Naive thymus-derived CD8-positive, alpha-beta T cell (primary cell): ENCODE measurements at places on chromosomes 3 and 15. TPM values are rescaled to one million over a fixed set of nuclear protein-coding genes. Genes with fewer than 3 reads are reported as not detected.

- no peak for DNase-seq
These were observed 10.3 kb upstream of the STAB1 start for GRCh38 chr3:52484680-52485461.

GRCh38 chr3:169227911-169228310, 435.6 kb downstream of the MECOM start:
- DNase-seq, result no peak

DNA sequence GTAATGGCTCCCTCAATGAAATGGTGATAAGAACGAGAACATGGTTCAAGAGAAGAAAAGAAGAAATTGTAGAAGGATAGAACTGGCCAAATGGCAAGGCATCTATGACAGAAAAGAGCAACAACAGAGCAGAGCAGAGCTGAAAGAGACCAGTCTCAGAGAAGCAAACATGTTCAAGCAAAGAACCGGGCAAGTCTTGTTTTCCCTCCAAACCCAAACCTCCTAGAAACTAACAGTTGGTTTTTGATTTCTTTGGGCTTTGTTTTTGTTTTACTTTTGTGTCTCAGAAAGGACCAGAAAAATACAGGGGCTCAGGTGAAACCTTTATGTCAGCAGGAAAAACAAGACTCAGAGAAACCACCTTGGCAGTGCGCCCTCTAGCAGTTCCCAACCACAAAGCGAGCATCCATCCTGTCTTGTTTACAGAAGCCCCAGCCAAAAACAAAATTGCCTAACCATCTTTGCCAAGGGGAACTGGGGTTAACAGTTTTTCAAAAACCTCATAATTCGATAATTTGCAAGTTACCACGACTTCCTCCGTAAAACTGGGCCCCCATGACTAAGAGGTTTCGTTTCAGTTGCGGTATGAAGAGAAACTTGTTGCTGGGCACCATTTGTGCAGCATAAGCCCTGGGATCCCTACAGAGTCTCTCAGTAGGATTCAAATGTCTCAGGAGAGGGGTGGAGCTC, 159.2 kb upstream of the SLC24A5 start:
- no peak for DNase-seq

GRCh38 chr3:58029842-58030584, 21.8 kb downstream of the FLNB start:
- DNase-seq, result no peak

- DNase-seq, result no peak
These were observed 564.5 kb downstream of the PDCD6IP start for GRCh38 chr3:34362910-34363309.

GRCh38 chr15:62698646-62699045, 343.9 kb upstream of the TPM1 start:
- DNase-seq, result no peak

GRCh38 chr3:143063018-143063417, 56.6 kb upstream of the CHST2 start:
- no peak for DNase-seq

GRCh38 chr15:70768257-70768883, 5.0 kb upstream of the UACA start:
- no peak for DNase-seq

- DNase-seq, result no peak
These were observed 60.8 kb upstream of the ARHGEF3 start for GRCh38 chr3:56862352-56863062.

GRCh38 chr3:183481582-183481981, 53.2 kb upstream of the MCF2L2 start:
- no peak for DNase-seq

GRCh38 chr15:78052001-78052401, 25.5 kb downstream of the TBC1D2B start:
- DNase-seq, result no peak

- no peak for DNase-seq
These were observed 6.2 kb downstream of the IREB2 start for GRCh38 chr15:78444255-78444654.

- DNase-seq, result no peak
These were observed 57.9 kb downstream of the CHSY1 start for GRCh38 chr15:101193806-101194545.

- DNase-seq, result no peak
These were observed 190.2 kb upstream of the DPH6 start for GRCh38 chr15:35736150-35736549.

- no peak for DNase-seq
These were observed 69.1 kb downstream of the SSUH2 start for GRCh38 chr3:8575364-8576104.

- no peak for DNase-seq
These were observed 183.6 kb downstream of the KCNH8 start for GRCh38 chr3:19331931-19332330.

DNA sequence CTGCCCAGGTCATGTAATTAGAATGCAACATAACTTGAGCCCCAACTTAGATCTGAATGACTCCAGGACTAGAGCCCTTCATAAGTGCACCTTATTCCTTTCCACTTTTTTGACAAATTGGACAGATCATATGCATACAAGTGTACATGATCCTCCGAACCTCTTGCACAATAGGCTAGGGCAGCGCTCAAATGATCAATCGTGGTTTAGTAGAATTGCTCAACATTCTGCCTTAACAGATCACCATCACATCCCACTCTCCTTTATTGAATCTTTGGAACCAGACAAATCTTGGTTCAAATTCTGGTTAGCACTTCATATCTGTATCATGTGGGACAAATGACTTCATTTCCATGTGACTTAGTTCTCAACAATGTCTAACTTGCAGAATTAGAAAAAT, 106.8 kb upstream of the CDIN1 start:
- no peak for DNase-seq

GRCh38 chr3:61954097-61954540, 392.7 kb downstream of the PTPRG start:
- DNase-seq, result no peak

DNA sequence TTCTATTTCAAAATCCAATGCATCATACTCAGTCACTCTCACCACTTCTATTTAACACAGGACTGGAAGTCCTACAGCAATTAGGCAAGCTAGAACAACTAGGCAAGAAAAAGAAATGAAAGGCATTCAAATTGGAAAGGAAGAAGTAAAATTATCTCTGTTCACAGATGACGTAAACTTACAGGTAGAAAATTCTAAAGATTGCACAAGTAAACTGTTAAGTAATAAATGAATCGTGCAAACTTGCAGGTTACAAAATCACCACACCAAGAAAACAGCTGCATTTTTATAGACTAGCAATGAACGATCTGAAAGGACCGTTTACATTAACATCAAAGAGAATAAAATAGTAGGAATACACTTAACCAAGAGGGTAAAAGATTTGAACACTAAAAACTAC, 36.2 kb downstream of the CHST2 start:
- no peak for DNase-seq

GRCh38 chr3:6262010-6262409, 598.9 kb upstream of the GRM7 start:
- DNase-seq, result no peak

The RNU5B-1 gene
- polyA plus RNA-seq, result not detected

The ZDHHC23 gene
- 0.36 TPM for polyA plus RNA-seq

The RLBP1 gene
- not detected for polyA plus RNA-seq

The EXD1 gene
- polyA plus RNA-seq, result not detected

The GOLGA8R gene
- polyA plus RNA-seq, result not detected

The LRRIQ4 gene
- polyA plus RNA-seq, result not detected

The GRK7 gene
- polyA plus RNA-seq, result not detected

The PPM1L gene
- 1.9 TPM for polyA plus RNA-seq

The DPH6 gene
- polyA plus RNA-seq, result 16.9 TPM

The EPHB3 gene
- 0.59 TPM for polyA plus RNA-seq

The OSTN gene
- not detected for polyA plus RNA-seq
